ENCODE measurements at places on chromosomes 3 and 15.

DNA sequence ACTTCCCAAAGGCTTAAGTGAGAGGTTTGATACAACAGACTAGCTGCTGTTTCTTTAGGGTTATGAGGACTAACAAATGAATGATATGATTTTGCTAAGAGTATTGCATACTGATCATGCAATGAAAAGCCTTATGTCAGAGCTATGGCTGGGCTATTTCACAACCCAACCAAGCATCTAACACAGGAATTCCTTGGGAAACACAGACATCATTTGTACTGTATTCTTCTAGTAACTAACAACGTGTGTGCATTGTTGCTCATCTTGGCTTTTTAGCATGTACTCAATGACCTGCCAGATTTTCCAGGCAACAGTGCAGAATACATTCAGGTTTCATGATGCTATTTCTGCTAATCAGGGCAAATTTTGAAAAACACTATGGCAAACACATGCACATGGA is 19.3 kb downstream of the PDZRN3 start:
- DNase-seq = no peak

DNA sequence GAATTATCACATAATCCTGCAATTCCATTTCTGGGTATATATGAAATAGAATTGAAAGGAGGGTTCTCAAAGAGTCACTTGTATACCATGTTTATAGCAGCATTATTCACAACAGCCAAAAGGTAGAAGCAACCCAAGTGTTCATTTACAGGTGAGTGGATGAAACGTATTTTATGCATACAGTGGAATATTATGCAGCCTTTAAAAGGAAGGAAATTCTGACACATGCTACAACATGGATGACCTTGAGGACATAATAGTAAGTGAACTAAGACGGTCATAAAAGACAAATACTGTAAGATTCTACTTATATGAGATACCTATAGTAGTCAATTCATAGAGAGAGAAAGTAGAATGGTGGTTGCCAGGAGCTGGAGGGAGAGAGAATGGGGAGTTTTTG is 110.8 kb upstream of the LIPC start:
- DNase-seq = no peak

GRCh38 chr3:188947401-188948280 is 224.1 kb upstream of the TPRG1 start:
- DNase-seq = no peak

- no peak for DNase-seq
Observed at GRCh38 chr15:68403161-68403941, 28.6 kb downstream of the ITGA11 start.

- no peak for DNase-seq
Observed at GRCh38 chr3:148146947-148147826, 550.5 kb upstream of the AGTR1 start.

DNA sequence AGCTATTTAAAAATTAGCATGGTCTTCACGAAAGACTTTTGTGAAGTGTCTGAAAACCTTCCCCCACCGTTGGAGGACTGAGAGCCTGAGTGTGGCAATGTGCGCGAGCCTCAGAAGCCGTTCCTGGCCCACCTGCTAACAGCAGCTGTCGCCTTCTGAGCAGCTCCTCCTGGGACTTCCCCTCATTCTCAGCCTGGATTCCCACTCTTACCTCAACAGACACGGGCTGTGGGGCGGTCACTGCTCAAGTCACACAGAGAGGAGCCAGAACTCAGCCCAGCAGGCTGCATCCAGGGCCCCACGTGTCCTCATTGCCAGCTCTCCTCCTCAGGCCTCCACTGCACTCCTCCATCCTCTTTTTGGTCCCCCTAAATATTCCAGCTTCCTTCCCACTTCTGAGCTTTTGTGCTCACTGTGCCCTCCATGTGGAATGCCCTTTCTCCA is 7.8 kb downstream of the DNASE1L3 start:
- no peak for DNase-seq

GRCh38 chr3:106809041-106809440 is 568.2 kb upstream of the CCDC54 start:
- DNase-seq = no peak

DNA sequence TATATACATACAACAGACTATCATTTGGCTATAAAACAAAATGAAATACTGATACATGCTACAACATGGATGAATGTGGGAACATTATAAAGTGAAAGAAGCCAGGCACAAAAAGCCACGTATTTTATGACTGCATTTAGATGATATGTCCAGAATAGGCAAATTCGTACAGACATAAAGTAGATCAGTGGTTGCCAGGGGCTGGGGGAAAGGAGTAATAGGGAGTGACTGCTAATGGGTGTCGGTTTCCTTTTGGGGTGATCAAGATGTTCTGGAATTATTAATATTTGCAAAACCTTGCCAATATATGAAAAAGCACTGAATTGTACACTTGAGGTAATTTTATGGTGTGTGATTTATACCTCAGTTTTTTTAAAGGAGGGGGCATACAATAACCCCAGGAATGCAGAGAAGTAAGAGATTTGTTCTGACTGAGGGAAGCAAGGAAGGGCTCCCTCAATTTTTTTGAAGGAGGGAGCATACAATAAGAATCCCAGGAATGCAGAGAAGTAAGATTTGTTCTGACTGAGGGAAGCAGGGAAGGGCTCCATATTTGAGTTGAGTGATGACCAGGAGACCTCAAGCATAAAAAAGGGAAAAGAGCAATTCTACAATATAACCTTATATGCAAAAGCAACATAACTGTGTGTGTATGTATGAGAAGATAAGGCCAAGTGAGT is 6.2 kb downstream of the PSMD6 start:
- no peak for DNase-seq

- DNase-seq = no peak
Observed at GRCh38 chr3:90054311-90054710, 946.9 kb downstream of the EPHA3 start.

GRCh38 chr3:48394391-48394790 is 22.4 kb downstream of the FBXW12 start:
- no peak for DNase-seq

DNA sequence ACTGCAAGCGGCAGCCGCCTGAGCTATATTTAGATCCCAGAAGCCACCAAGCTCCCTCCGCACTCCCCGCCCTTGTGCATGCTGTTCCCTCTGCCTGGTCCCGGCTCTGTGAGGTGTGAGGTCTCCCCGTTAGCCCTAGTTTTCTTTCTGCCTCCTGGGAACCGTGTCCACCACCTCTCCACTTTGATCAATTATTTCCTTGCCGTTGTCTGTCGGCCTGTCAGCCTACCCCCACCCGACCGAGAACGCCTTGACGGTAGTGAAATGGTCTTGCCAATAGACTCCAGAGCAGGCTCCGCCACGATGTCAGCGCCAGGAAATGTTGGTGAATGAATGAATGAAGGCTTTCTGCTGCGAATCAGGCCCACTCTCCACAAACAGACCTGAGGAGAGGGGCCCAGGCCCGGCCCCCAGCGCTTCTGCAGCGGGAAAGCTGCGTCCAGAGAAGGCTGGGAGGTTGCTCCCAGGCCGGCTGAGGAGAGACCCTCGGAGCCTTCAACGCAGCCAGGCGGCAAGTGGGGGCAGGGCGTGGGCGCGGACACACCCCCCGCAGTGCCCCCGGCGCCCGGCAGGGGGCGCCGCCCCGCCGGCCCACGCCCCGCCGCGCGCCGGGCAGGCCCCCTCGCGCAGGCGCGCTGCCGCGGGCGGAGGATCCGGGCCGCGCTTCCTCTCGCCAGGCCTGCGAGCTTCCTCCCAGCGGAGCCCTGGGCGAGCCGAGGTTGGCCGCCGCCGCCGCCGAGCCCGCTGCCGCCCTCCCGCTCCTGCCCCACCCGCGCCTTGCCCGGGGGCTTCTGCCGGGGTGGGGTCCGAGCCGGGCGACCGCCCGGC is at the start of gene CSK:
TSS of gene CSK (plus strand) at position 650 of the 828 bp plus-strand sequence. CDS start 16,218 bp downstream, outside the sequence.
- DNase-seq = no peak

- DNase-seq = no peak
Observed at GRCh38 chr3:112302150-112302830, 8.3 kb upstream of the SLC9C1 start.

- DNase-seq = no peak
Observed at GRCh38 chr3:25789209-25789595, 688 bp upstream of the OXSM start.

DNA sequence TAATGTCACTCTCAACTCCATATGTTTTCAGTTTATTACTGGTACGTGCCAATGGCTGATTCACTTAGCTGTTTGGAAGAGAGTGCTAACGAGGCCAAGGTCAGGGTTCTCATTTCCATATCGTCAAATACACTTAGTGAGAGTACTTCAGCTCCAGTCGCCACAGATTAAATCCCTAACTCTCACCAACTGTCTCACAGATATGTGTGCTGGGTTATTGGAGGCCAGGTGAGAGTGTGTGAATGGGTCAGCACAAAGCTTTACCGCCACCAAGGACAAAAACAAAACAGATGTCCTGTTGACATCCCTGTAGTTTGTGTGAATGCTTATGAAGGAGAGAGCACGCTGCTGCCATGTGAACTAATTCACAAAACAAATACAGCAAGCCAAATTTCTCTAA is 133.5 kb upstream of the TBL1XR1 start:
- DNase-seq = no peak

DNA sequence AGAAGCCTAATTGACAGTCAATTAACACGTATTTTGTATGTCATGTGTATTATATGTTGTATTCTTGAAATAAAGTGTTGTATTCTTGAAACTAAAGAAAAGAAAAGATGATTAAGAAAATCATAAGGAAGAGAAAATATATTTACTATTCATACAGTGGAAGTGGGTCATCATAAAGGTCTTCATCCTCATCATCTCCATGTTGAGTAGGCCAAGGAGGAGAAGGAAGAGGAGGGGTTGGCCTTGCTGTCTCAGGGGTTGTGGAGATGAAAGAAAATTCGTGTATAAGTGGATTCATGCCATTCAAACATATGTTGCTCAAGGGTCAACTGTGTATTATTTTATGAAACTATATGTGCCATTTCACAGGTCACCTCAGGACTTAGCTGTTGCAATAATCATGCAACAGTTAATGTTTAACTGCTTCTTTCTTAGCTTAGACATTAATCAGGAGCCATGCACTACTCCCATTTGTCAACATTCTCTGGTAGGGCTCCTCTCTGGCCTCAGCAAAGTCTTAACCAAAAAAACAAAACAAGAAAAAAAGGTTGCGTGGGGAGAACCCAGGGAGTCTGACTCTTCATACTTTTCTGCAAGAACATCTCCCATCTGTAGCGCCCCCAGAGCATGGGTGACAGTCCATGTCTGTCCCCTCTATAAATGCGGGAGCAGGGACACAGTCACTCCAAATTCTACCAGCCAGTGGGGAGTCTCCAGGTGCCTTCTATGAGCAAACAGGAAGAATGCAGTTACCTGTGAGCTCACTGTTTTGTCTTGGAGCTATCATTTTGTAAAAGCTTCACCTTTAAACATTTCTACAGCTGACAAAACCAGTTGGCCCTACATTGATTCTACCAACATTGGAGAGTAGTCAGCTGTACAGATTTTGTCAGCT is 19.9 kb upstream of the LRRC2 start:
- DNase-seq = no peak

DNA sequence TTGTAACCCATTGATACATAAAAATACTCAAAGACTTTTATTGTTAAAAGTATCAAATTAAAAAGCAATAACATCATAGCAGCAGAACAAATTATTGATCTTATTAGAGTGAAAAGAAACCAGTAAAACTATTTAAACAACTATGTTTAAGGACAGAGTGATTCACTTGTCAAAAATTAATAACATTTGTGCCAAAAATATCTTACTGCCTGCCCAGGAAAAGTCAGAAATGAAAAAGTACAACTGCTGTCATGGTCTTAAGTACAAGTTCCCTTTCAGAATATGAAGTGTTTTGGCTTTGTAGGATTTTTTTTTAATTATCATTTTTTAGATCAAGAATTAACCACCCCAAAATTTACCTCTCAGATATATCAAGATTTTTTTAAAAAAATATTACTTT is 3.4 kb downstream of the IFT57 start:
- DNase-seq = no peak

- no peak for DNase-seq
Observed at GRCh38 chr15:60541481-60542299, 62.7 kb upstream of the ICE2 start.

GRCh38 chr15:40006003-40006402 is 33.0 kb downstream of the SRP14 start:
- DNase-seq = no peak

GRCh38 chr15:43905755-43906154 is 79.0 kb downstream of the WDR76 start:
- no peak for DNase-seq

DNA sequence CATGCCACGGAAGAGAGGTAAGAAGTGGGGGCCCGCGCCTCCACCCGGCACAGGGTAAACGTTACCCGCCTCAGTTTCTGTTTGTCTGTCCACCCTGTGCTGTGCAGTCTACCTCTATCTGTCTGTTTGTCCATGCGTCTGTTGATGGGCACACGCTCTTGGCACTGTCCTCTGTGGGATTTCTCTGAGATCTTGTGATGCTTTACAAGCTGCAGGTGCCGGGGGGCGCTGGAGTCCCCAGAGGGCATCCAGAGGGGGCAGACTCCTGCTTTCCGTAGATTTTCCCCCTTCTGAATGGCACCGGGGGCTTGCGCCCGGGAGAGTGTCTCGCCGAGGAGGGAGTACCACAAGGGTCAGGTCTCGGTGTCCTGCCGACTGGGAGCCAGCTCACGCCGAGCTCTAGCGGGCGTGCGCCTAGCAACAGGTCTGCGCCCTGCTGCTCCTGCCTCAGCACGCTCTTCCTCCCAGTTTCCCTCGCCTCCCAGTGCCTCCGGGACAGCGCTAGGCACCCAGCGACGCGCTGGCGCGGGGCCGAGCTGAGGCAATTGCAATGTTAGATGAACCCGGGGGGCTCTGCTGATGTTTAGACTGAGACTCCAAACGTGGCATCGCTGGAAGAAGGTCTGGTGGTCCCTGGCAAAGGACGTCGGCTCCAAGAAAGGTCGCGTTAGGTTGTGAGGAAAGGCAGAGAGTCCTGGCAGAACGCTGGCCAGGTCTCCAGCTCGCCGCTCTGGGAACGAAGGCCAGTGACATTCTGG is 667 bp downstream of the CEMIP start:
- DNase-seq = no peak

DNA sequence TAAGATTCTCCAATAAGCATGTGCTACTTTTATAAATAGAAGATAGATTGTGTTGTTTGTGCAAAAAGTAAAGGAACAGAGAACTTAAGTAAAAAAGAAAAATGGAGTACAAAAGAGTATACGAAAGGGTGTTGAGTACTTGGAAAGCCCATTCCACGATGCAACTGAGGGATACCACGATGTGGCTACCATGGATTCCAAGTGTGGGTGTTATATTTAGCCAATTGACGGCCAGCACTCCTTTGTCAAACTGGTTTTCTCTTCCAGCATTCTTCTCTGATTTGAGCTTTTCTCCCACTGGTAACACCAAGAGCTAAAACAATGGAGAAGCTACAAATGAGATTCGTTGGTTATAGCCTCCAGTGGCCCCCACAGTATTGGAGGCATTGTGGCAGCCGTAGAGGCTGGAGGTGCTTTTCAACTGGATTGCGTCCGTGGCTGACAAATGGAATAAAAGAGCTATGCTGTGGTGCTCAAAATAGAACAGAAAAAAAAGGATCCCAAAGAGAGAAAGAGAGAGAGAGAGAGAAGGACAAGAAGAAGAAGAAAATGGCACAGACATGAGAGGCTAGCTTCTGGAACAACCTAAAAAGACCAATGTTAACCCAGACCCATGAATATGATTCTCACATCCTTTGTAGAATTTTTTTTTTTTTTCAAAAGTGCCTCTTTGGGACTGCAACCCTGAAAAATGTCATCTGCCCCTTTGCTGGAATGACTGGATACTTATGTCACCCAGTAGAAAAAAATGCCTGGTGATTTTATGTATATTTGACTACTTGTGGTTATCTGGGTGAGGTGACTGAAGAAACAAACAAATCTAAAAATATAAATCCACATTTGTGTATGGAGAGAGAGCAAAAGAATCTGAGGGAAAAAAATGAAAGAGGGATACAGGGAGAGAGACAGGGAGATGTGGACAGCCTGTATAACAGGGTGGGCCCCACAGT is 345.1 kb downstream of the RORA start:
- no peak for DNase-seq

- no peak for DNase-seq
Observed at GRCh38 chr3:48957006-48957705, 32.9 kb upstream of the P4HTM start.
